ENCODE measurements at places on chromosomes 7 and 10. TPM values are rescaled to one million over a fixed set of nuclear protein-coding genes. Genes with fewer than 3 reads are reported as not detected.
A peak's percentile ranks its signal among the peaks of the same experiment; 100 is the strongest.

GRCh38 chr7:23235813-23236221 is 10.8 kb upstream of the GPNMB start:
- H3K27me3 ChIP-seq, result no peaks in the 10 kb centered on the region
- no peak overlapping the region for H3K4me3 ChIP-seq
- no peak for DNase-seq
- H3K27ac ChIP-seq, result no peak overlapping the region
- no peaks in the 10 kb centered on the region for H3K36me3 ChIP-seq

- no peak overlapping the region for H3K4me3 ChIP-seq
- no peaks in the 10 kb centered on the region for H3K4me1 ChIP-seq
- no peak for DNase-seq
- H3K27me3 ChIP-seq, result no peaks in the 10 kb centered on the region
- H3K27ac ChIP-seq, result no peak overlapping the region
These were observed 25.6 kb downstream of the CTNNA3 start for GRCh38 chr10:67670401-67670800.

- no peak for DNase-seq
- no peak overlapping the region for H3K27ac ChIP-seq
- no peaks in the 10 kb centered on the region for H3K27me3 ChIP-seq
- H3K36me3 ChIP-seq, result no peaks in the 10 kb centered on the region
These were observed 17.9 kb upstream of the ITGA8 start for GRCh38 chr10:15737656-15738055.

DNA sequence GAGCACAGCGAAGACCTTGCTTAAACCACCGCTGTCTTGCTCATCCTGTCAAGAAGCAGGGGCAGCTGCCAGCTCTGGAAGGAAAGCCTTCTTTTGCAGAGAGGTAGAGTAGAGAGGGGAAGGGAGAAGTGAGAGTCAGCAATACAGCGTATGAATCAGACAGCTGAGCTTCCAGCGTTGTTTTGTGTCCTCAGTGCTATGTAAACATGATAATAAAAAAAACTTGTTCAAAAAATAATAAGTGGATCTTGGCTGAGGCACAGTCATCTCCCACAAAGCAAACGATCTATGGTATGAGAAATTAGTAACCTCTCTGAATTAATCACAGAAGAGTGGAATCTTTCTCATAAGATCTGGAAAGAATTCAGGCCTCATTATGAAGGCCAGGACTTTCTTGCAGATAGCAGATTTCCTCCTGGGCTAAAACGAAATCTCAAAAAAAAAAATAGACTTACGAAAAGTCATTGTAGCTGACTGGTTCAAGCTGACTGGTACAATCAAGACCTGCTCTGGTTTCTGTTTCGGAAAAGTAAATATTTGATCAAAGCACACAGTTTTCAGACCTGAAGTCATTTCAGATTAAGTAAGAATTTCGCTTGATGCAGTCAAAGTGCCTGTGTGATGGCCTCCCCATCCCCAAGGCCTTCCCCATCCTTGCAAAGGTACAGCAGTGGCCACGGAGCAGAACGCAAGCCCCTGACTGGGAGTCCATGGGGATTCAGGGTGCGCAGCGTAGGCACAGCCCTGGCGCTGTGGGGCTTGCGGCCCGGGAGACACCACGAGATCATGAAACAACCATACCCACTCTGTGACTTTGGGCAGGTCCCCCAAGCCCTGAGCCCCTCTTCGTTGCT is 29.4 kb downstream of the CHST15 start:
- H3K27me3 ChIP-seq, result no peaks in the 10 kb centered on the region
- H3K4me3 ChIP-seq, result no peak overlapping the region
- H3K27ac ChIP-seq, result peak overlapping the region; percentile 52

- H3K27ac ChIP-seq, result no peak overlapping the region
- no peaks in the 10 kb centered on the region for H3K4me1 ChIP-seq
- DNase-seq, result no peak
- H3K4me3 ChIP-seq, result no peak overlapping the region
- no peaks in the 10 kb centered on the region for H3K36me3 ChIP-seq
These were observed 22.2 kb downstream of the SPAG6 start for GRCh38 chr10:22367471-22367870.

DNA sequence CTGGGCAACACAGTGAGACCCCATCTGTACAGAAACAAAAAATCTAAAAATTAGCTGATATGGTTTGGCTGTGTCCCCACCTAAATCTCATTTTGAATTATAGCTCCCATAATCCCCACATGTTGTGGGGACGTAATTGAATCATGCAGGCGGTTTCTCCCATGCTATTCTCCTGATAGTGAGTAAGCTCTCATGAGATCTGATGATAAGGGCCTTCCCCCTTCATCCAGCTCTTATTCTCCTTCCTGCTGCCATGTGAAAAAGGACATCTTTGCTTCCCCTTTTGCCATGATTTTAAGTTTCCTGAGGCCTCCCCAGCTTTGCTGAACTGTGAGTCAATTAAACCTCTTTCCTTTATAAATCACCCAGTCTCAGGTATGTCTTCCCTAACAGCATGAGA is 136.5 kb downstream of the SFMBT2 start:
- no peak overlapping the region for H3K27ac ChIP-seq
- DNase-seq, result no peak
- H3K4me1 ChIP-seq, result no peaks in the 10 kb centered on the region
- no peaks in the 10 kb centered on the region for H3K36me3 ChIP-seq

GRCh38 chr10:44013981-44014380 is 365.3 kb upstream of the ZNF32 start:
- H3K4me3 ChIP-seq, result no peak overlapping the region
- no peak overlapping the region for H3K27ac ChIP-seq
- no peak for DNase-seq
- H3K27me3 ChIP-seq, result no peaks in the 10 kb centered on the region

- no peak overlapping the region for H3K4me3 ChIP-seq
- no peaks in the 10 kb centered on the region for H3K4me1 ChIP-seq
- DNase-seq, result no peak
- no peaks in the 10 kb centered on the region for H3K36me3 ChIP-seq
These were observed 69.9 kb upstream of the PTPRZ1 start for GRCh38 chr7:121803039-121803438.

DNA sequence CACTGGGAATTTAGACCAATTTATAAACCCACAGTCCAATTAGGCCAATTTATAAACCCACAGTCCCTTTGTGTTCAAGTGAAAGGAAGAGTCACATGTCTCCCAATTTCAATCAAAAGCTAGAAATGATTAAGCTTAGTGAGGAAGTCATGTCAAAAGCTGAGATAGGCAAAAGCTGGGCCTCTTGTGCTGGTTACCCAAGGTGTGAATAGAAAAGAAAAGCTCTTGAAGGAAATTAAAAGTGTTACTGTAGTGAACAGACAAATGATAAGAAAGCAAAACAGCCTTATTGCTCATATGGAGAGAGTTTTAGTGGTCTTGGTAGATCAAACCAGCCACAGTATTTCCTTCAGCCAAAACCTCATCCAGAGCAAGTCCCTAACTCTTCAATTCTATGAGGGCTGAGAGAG is 245.0 kb downstream of the HDAC9 start:
- H3K36me3 ChIP-seq, result no peaks in the 10 kb centered on the region
- H3K27ac ChIP-seq, result no peak overlapping the region
- H3K27me3 ChIP-seq, result no peaks in the 10 kb centered on the region
- H3K4me3 ChIP-seq, result no peak overlapping the region
- DNase-seq, result no peak

DNA sequence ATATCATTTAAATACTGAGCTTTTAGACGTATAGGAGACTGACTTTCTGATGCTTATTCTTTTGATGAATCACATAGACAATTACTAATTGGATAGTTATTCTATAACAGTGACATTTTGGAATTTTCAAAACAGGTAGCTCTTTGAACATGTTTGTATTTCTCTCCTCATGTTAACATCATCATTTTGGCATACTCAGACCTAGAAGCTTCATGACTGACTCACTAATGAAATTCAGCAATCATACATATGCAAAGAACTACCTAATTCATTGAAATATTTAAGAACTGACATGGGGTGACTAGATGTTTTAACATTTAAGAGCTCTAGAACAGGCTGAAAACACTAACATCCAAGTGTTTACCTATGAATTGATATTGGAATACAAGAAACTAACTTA is 192.3 kb downstream of the VTI1A start:
- H3K4me1 ChIP-seq, result no peaks in the 10 kb centered on the region
- no peaks in the 10 kb centered on the region for H3K36me3 ChIP-seq
- no peak overlapping the region for H3K27ac ChIP-seq

DNA sequence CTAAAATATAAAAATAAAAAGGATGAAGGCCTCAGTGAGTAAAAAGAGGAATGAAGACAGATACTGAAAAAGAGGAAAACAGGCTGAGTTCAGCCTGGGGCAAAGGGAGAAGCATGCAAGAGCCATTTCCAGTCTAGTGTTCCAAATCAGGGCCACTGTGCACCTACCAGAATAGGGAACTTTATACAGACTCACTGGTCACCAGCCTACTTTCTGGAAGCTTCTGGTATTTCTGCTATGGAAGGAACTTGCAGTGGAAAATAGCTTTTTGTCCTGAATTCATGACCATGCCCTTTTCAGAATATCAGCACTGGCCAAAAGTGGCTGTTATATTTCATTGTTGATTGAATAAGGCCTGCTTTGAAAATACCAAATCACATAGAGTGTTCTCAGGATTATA is 28.8 kb downstream of the ABRAXAS2 start:
- DNase-seq, result no peak
- no peaks in the 10 kb centered on the region for H3K4me1 ChIP-seq
- H3K4me3 ChIP-seq, result no peak overlapping the region
- H3K27me3 ChIP-seq, result no peaks in the 10 kb centered on the region
- H3K36me3 ChIP-seq, result peaks cover 28% of the 10 kb centered on the region

DNA sequence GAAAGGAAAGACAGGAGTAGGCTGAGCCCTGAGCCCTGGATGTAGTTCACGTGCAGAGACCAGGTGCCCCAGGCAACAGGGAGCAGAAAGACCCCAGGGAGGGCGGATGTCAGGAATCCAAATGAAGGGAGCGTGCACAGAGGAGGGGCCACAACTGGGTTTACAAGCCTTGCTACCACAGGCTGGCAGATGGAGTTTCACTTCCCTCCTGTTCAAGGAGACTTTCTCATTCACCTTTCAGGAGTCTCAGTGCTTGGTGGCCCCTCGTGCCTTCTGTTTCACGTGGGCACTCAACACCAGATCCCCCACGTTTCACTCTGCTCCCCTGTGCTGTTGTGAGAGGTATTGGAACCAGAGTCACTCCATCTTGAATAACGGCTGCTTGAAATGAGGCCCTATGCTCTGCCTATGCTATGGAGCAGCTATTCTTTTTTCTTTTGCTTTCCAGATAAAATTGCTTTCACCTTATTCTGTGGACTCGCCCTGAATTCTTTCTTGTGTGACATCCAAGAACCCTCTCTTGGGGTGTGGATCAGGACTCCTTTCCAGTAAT is 601.4 kb upstream of the IGFBP3 start:
- no peaks in the 10 kb centered on the region for H3K36me3 ChIP-seq
- H3K4me3 ChIP-seq, result no peak overlapping the region
- DNase-seq, result no peak

- no peaks in the 10 kb centered on the region for H3K27me3 ChIP-seq
- H3K4me3 ChIP-seq, result no peak overlapping the region
- peaks cover 43% of the 10 kb centered on the region for H3K4me1 ChIP-seq
- no peaks in the 10 kb centered on the region for H3K36me3 ChIP-seq
These were observed 45.6 kb downstream of the ZNF438 start for GRCh38 chr10:30986053-30986555.

DNA sequence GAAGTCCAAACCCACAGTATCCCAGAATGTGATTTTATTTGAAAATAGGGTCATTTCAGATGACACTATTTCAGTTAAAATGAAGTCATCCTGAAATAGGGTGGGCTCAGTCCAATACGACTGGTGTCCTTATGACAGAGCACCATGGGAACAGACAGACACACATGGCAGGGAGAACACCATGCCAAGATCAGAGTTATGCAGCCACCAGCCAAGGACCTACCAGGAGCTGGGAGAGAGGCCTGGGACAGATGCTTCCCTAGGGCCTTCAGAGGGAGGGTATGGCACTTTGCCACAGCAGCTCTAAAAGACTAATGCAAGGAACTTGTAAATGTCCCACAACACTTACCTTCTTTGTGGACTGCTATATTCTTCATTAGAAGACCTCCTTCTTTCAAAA is 226.5 kb downstream of the NEBL start:
- no peaks in the 10 kb centered on the region for H3K4me1 ChIP-seq
- no peak overlapping the region for H3K4me3 ChIP-seq
- H3K27me3 ChIP-seq, result no peaks in the 10 kb centered on the region
- H3K27ac ChIP-seq, result no peak overlapping the region
- DNase-seq, result no peak

ANKRD1 gene
- 6.6 TPM for total RNA-seq

NRP1 gene
- 117 TPM for total RNA-seq

HECW1 gene
- total RNA-seq, result 2.3 TPM

UCMA gene
- total RNA-seq, result not detected

Measured in thoracic aorta (tissue), 2 donors.